ENCODE measurements at places on chromosomes 4 and X.
A peak's percentile ranks its signal among the peaks of the same experiment; 100 is the strongest.

DNA sequence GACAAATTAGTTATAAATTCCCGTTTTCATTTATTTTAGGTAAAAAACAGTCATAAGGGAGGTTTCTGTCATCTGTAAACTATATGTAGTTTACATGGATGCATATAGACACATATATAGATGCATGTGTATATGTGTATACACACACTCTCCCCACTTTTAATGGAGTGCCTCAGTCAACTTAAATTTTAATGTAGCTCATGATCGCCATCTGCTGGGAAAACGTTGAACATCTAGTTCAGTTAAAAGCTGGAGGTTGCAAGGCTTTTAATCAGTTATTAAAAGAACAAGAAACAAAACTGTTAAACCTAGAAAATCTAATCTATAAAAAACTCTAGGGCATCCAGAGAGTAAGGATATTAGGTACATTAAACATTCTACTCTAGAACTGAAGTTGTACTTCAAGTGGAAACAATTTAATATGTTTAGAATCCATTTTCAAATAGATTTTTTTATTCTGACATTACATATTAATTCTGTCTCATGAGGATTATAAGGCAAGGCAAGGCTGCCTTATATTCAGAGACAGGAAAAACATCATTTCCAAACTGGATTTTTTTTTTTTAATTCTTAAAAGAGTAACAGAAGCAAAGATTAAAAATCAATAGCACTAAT, 122.6 kb downstream of the SHISA3 start:
- no peak for DNase-seq

DNA sequence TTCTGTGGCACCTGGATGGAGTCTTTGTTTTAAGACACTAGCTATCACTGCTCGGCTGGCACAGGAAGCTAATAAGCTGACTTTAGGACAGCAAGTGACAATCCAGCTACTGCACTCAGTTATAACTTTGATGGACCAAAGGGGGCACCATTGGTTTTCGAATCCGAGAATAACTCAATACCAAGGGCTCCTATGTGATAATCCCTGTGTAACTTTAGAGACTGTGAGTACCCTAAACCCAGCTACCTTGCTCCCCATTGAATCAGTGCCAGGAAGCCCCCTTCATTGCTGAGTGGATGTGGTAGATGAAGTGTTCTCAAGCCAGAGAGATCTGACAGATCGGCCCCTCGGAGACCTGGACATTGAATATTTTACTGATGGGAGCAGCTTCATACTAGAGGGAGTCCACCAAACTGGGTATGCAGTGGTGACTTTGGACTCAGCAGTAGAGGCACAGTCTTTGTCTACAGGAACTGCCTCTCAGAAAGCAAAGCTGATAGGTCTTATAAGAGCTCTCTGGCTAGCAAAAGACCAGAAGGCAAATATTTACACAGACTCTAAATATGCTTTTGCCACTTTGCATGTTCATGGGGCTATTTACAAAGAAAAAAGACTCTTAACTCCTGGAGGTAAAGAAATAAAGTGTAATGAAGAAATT, 35.5 kb upstream of the UGT2B7 start:
- DNase-seq, result no peak

- DNase-seq, result peak; percentile 6
Observed at GRCh38 chr4:165493359-165493758, 114.6 kb downstream of the CPE start.

DNA sequence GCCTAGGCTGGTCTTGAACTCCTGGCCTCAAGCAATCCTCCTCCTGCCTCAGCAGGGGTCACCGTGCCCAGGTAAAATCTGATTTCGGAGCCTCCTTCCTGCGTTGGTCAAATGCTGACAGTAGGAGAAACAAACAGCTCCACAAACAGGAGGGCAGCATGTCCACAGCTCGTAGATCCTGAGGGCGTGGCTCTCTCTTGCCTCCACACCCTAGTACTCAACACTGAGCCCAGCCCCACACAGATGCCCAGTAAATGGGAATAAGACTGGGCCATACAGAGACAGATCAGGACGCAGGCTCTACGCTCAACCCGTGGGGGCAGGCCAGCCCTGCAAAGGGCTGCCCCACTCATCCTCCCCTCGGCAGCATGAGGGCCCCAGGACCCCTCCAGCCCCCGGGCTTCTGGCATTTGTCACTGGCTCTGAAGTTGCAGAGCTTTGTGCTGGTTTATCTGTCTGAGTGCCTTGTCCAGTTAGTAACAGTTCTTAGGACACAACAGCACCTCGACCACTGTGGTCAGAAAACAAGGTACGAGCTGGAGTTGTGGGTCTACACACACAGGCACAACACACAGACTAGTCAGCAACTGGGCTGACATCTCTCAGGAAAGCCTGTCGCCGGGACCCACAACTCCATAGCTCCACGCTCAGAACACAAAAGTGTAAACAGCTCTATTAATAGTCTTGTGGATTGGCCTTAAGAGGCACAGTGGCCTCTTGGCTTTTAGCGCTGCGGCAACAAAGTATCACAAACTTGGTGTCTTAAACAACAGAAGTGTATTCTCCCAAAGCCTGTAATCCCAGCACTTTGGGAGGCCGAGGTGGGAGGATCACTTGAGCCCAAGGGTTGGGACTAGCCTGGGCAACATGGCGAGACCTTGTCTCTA, 5.2 kb downstream of the TNIP2 start:
- DNase-seq, result no peak

- no peak for DNase-seq
Observed at GRCh38 chrX:134368126-134368525, 91.8 kb upstream of the HPRT1 start.

DNA sequence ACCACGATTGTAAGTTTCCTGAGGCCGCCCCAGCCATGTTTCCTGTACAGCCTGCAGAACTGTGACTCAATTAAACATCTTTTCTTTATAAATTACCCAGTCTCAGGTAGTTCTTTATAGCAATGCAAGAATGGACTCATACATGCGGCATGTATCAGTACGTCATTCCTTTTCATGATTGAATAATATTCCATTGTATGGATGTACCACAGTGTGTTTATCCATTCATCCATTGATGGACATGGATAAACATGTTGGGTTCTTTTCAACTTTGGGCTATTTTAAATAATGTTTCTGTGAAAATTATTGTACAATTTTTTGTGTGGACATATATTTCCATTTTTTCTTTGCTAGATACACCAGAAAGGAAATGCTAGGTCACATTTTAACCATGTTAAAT, 99.2 kb upstream of the IGSF1 start:
- no peak for DNase-seq

DNA sequence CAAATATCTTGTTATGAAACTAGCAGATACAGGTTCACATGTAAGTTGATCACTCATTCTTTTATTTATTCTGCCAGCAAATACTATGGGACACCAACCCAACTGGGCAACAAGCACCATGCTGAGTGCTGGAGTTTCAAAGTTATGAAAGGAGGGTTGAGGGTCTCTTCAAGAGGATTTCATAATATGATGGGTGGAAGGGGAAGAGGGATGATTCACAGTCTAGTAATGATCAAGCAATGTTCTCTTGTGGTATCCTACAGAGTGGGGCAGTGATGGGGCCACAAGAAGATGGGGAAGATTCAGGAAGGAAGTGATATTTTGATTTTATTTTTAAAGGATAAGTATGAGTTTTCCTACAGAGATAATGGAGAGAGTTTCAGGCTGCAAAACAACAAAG, 46.2 kb upstream of the TXK start:
- DNase-seq, result no peak

DNA sequence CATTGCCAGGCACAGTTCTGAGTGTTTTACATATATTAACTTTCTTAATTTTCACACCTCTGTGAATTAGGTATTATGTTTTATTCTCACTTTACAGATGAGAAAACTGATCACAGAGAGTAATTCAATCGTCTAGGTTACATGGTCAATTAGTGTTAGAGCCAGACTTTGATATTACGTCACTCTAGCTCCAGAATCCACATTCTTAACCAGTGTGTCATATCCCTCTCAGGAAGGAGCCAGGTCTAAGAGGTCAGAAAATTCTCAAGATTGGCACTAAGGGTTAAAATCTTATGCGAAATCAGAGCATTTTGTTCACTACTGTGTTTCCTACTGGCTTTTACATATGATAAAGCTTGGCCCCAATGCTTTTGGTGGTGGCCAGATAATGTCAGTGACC, 7.4 kb downstream of the DMP1 start:
- no peak for DNase-seq

DNA sequence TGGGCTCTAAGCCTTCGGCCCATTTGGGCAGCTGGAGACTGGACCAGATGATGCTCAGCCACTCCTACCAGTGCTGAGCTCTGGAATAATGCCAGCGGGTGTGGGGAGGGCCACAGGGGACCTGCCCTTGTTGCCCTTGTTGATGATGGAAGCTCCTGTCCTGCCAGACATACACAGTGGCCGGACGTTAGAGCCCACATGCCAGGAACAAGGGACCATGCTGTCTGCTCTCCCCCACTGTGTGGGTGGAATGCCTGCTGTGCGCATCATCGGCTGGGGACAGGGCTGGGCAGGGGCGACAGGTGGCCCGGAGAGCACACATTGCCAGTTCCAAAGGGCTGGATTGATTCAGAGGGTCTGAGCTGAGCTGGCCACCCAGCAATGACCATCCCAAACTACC, 2.0 kb downstream of the ABLIM2 start:
- no peak for DNase-seq

- DNase-seq, result no peak
Observed at GRCh38 chr4:94419549-94419948, 32.2 kb upstream of the PDLIM5 start.

GRCh38 chr4:74544655-74545361, 99.9 kb downstream of the AREG start:
- DNase-seq, result no peak

- no peak for DNase-seq
Observed at GRCh38 chr4:7371210-7371941, 63.4 kb downstream of the PSAPL1 start.

GRCh38 chr4:173506597-173507211, 23.3 kb downstream of the HAND2 start:
- no peak for DNase-seq

DNA sequence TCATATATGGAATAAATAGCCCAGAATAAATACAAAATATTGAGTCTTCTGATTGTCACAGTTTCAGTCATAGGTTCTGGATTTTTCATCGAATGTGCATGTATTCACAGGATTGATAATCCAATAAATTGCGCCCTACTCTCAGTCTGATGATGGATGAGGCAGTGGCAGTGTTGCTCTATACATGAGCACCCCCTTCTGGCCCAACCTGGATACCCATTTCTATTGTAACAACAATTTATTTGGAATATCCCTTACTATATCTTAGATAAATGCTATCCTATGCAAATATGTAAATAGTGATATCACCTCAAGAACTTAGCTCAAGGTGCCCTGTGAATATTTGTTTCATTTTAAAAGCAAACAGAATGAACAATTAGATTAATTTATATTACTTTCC, 733.7 kb upstream of the PABPC4L start:
- DNase-seq, result no peak

DNA sequence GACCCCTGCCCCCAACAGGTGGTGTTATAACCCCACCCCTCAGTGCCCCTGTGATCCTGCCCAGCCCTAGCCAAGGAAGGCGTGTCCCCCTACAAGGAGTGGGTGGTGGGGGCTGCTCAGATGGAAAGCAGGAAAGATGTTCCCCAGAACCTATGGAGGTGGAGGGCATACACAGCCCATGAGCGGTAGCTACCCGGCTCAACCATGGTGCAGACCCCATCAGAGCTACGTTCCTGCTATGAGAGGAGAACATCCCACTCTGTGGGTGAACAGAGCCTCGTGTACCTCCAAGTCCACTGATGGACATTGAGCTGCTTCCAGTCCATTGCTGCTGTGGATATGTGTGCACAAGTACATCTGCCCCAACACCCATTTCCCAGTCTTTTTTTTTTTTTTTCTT, 71.1 kb downstream of the SHOX start:
- DNase-seq, result no peak

DNA sequence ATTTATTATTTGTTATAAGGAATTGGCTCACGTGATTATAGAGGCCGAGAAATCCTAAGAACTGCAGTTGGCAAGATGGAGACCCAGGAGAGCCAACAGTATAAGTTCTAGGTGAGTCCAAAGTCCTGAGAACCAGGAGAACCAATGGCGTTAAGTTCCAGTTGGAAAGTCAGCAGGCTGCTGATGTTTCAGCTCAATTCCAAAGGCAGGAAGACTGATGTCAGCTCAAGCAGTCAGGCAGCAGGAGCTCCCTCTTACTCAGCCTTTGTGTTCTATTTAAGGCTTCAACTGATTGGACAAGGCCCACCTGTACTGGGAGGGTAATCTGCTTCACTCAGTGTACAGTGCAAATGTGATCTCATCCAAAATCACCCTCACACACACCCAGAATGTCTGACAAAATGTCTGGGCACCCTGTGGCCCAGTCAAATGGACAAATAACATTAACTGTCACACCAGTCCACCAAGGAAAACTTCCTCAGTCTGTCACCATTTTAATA, 30.8 kb upstream of the TBL1X start:
- no peak for DNase-seq

DNA sequence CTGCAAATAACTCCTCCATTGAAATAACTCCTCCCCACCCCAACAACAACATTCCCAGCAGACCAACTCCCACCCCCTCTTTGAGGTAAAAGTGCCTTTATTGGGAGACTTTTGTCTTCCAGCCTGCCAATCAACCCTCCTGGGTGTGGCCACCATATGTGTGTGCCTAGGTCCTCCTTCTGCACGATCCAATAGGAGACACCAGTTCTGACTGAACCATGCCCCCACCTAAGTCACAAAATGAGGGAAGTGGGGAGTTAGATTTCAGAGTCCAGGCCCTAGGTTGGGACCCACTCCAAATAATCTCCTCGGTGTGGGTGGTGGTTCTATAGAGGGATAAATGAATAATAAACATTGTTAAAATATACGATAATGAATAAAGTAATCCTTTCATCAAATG, 3.0 kb downstream of the PLP2 start:
- DNase-seq, result no peak

DNA sequence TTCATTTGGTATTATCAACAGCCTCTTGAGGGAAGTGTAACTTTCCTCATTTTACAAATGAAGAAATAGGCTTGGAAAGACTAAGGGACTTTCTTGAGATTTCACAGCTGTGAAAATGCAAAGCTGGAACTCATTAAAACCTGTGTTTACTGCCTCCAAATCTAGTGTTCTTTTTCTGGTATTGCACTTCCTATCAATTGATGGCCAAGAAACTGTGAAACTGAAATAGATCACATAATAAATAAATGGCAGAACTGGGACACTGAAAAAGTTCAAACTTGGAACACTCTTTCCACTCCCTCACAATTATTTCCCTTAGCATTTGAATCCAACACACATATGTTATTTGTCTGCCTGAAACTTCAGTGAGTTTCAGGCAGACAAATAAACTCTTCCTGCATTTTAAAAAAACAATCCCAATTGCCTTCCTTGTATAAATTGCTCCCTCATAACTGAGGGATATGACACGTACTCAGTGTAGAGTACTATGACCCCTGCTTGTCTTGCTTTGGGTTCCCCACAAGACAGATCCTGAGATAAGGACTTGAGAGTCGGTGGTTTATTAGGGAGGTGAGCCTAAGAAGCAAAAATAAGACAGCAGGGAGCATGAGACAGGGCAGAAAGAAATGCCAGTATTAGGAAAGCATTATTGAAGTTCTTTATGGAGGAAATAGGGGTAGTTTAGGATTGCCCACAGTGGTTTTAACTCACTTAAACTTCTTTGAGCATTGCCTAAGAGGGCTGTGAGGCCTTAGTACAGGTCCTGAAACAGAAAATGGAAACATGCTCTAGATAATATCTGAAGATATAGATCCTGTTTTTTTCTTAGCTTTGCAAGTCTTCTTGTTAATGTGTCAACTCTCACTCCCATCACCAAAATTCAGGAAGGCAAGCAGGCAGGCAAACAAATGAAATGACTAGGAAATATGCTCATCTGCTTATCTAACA, 33.9 kb downstream of the RTL3 start:
- no peak for DNase-seq

GRCh38 chr4:38188631-38189101, 228.5 kb downstream of the PTTG2 start:
- DNase-seq, result no peak

Measured in activated CD8-positive, alpha-beta memory T cell treated with anti-CD3 and anti-CD28 coated beads for 4 hours (primary cell).